Forelimb muscle (tissue), 1 donor: ENCODE measurements at places on chromosomes 12 and 14. TPM values are rescaled to one million over a fixed set of nuclear protein-coding genes. Genes with fewer than 3 reads are reported as not detected.

GRCh38 chr12:90112666-90113065, 404.0 kb upstream of the ATP2B1 start:
- DNase-seq = no peak

DIP2B gene
- polyA plus RNA-seq = 15.2 TPM

DNA sequence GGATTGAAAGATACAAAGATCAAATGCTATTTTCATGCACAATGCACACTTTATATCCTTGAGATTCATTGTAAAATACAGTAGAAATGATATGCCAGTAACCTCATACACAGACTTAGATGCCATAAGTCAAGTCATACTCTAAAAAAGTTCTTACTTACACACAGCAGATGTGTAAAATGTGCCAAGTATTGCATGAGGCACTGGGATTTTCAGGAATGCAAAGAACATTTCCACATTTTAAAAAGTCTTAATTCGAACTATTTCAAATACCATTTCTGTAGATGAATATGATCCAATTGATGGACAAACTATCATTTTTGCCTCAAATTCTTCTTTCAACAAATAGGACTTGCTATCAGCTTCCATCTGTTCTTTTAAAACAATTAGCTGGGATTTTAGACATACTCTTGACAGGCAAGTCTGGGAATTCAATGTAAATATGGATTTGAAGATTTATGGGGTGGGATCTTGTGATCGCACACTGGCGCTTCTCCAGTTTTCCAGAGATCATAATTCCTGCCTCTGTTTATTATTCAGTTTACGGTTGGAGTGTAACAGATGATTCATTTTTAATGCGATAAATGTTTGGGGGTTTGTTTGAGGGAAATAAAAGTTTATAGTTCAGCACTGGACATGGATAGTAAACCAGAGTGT, 183.8 kb downstream of the PAX9 start:
- no peak for DNase-seq

GRCh38 chr14:89720076-89720687, 234.3 kb downstream of the EFCAB11 start:
- DNase-seq = no peak
